Right forelimb (tissue), 1 donor: ENCODE measurements at places on chromosomes 4 and X.
A peak's percentile ranks its signal among the peaks of the same experiment; 100 is the strongest.

- DNase-seq = no peak
Measured at GRCh38 chr4:38781854-38782261, 932 bp downstream of the TLR10 start.

DNA sequence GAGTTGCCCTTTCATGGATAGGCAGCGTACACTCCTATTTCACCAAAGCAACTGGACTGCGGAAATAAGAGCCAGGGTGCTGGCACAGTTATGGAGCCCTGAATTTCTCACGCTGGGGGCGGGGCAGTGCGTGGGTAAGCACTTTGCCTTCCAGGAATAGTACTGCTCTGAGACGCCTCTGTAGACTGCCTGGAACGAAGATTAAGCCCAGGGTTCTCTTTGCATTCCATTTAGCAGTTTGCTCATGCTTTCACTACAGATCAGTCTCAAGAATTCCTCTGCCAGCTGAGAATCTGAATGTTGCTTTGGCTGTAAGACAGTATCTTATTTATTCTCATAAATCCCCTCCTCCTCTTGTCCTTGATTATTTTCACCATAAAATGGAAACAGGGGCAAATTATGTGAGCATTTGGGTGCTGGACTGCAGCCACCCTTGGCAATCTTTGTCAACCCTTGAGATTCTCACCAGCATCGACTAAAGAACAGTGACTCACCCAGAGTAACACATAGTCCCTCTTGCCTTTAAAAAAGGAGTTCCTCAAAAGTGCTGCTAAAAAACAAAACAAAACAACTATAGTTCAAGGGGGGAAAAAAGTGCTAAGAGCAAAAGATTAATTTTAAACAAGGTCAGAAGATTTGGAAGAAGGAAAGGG, 88.9 kb upstream of the CITED1 start:
- DNase-seq = peak; percentile 48

GRCh38 chr4:54877006-54877405, 219.2 kb downstream of the KIT start:
- DNase-seq = no peak

DNA sequence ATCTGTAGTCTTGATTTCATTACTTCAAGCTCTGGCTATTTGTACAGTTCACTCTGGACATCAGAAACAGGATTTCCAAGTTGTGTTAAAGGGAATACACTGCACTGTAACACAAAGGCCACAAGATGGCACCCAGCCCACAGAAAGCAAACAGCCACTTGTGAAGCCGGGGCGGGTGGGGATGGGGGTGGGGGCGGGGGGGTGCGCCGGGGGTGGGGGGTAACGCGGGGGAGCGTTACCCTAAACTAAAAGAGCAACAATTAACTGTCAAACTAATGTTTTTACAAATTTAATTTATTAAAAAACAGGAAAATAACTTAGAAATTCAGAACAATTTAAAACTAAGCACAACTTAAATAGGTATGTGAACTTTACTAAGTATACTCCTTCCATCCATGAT, 27.3 kb downstream of the PRDX4 start:
- peak; percentile 46 for DNase-seq

- no peak for DNase-seq
Measured at GRCh38 chr4:158903079-158903456, 134.2 kb downstream of the FNIP2 start.

DNA sequence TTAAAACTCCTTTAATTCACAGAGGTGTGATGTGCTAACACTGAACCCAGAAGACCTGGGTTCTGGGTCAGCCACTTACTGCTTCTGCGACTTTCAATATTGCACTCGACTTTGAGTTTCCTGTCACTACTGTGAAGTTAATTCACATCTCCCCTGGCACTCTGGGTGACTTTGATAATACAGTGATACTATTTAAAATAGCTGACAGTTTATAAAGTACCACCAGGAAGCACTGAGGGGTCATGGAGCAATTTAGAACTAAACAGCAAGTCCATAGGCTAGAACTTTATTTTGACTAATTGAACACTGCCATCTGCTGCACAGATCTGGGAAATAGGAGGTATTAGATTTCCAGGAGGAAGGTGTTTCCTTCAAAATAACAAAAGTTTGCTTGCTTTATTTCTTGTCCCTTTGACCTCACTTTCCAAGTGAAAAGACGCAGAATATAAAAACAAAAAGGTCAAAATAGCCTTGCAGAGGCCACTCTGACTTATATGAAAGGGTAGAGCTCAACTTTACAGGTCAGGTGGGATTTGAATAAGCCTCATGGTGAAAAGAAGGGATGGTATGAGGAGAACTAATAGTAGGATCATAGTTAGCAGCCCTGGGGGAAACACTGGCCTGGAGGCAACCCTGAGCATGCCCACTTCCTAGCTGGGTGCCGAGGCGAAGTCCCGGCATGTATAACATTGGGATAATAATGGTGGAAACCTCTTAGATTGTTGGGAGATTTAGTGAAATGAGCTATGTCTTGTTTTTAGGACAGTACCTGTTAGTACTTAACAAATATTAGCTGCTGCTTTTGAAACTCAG, 53.4 kb downstream of the ZNF518B start:
- DNase-seq = no peak
